Left lobe of liver (tissue), 2 donors: ENCODE measurements at places on chromosomes 6 and 20.

GRCh38 chr20:50015636-50015992 is 32.8 kb downstream of the SNAI1 start:
- DNase-seq: no peak

DNA sequence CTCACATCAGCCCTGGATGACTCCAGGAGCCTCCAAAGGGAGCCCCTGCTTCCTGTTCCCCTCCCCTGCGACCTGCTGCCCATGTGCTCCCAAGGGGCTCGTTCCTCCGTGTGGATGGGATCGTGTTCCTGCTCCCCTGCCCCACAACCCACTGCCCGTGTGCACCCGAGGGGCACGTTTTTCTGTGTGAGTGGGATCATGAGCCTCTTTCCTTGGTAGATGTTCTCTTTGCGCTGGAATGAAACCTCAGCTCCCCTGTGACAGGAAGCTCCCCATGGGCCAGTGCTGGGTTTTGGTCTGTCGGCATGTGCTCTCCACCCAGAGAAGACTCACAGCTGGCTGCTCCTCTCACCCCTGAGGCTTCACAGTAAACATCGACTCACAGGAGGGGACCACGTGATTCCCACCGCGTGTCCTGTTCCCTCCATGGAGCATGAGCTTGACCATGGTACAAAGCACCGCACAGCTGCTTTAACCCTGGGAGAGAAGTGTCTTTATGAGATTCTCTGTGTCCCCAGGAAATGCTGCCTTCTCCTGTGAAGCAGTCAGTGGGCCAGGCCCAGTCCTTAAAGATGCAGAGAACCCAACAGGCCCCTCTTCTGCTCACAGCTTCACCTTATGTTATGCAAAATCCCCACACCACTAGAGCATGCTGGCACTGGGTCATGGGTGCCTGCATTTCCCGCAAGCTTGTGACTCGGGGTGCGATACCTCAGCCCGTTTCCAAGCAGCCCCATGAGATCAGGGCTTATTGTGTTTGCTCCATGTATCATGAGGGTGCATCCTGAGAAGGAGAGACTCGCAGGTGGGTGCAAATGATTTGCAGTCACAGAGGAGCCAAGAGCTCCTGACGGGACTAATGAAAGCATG is 215.1 kb downstream of the ERMARD start:
- peak; percentile 34 for DNase-seq

GRCh38 chr6:169028343-169028742 is 225.3 kb downstream of the THBS2 start:
- no peak for DNase-seq

DNA sequence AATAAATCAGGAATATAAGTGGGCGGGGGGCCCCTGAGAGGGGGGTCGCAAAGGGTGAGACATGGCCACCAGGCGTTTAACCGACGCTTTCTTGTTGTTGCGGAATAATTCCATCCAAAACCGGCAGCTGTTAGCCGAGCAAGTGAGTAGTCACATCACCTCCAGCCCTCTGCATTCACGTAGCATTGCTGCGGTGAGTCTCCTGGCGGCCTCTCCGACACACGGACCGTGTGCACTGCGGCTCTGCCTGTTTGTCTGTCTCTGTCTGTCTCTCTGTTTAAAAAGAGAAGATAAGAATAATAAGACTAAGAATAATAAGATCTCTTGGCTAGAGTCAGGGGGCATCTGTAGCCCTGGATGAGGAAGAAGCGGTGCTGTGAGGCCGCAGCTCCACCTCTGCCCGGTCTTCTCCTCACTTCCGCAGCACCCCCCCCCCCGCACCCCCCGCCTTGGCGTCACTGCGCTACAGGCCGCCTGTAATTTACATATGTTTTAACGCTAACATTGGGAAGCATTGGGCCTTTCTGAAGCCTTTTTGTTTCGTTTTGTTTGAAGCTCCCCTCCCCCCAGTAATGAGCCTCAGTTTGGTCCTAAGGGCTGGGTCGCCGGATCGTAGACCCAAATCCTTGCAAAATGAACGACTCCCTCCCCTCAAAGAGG is 993 bp downstream of the STX16 start:
- DNase-seq: peak; percentile 62

- no peak for DNase-seq
These were observed 63.1 kb downstream of the GMPR start for GRCh38 chr6:16301511-16301910.

DNA sequence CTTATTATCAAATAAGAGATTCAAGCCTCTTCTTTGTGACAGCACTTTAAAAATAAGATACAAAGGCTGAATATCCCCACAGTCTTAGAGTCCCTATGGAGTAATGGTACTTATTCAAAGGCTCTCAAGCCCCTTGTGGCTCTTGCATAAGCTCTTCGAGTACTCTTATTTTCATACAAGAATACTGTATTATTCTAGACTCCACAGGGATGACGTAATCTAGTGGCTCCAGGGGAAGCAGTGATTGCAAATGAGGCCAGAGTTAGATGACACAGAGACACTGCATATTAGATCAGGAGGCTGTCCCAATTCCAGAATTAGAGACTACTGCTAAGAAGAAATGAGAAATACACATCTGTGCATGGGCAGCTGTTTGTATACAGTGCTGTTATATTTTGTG is 1195.9 kb upstream of the MAP3K7 start:
- no peak for DNase-seq

GRCh38 chr6:166415306-166415705 is 32.6 kb upstream of the MPC1 start:
- no peak for DNase-seq

DNA sequence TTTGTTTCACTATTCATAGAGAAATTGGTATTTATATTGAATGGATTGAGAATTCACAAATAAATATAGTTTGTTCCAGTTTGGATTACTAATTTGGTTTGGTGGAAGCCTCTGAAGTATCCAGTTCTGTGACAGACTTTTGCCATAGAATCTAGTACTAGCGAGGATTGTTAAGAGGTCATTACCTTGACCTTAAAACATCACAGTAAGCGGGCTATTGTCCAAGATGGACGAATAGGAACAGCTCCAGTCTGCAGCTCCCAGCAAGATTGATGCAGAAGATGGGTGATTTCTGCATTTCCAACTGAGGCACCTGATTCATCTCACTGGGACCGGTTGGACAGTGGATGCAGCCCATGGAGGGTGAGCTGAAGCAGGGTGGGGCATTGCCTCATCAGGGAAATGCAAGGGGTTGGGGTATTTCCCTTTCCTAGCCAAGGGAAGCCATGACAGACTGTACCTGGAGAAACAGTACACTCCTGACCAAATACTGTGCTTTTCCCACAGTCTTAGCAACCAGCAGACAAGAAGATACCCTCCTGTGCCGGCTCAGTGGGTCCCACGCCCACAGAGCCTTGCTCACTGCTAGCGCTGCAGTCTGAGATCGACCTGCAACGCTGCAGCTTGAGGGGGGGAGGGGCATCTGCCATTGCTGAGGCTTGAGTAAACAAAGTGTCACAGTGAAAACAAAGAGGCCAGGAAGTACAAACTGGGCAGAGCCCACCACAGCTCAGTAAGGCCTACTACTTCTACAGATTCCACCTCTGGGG is 66.4 kb upstream of the NEDD9 start:
- peak; percentile 60 for DNase-seq

GRCh38 chr20:22904386-22904785 is 130.7 kb upstream of the SSTR4 start:
- DNase-seq: no peak

- no peak for DNase-seq
These were observed 104.0 kb downstream of the ZFAND3 start for GRCh38 chr6:37923514-37923913.

- no peak for DNase-seq
These were observed 262.0 kb upstream of the JAG1 start for GRCh38 chr20:10935658-10936402.

- DNase-seq: no peak
These were observed 135.7 kb downstream of the BTBD3 start for GRCh38 chr20:12053353-12053752.

GRCh38 chr6:46923476-46923875 is 1.7 kb upstream of the ADGRF5 start:
- DNase-seq: no peak
